ENCODE measurements at places on chromosomes 3 and 15. TPM values are rescaled to one million over a fixed set of nuclear protein-coding genes. Genes with fewer than 3 reads are reported as not detected.

Gene NPAP1
- not detected for total RNA-seq

Gene KBTBD13
- 0.02 TPM for total RNA-seq

Gene MESP2
- 0.62 TPM for total RNA-seq

Gene ALCAM
- 71.1 TPM for total RNA-seq

Gene SCG5
- total RNA-seq: 2.2 TPM

Gene MESD
- total RNA-seq: 39.7 TPM

Gene GOLGA6D
- total RNA-seq: not detected

Gene VPS8
- 9.6 TPM for total RNA-seq

Gene ADAMTS17
- 0.20 TPM for total RNA-seq

Gene RARRES1
- 11.0 TPM for total RNA-seq

Gene ANKRD63
- 0.20 TPM for total RNA-seq

Gene CHRD
- total RNA-seq: 0.12 TPM

Gene ROPN1
- not detected for total RNA-seq

Gene LRTM1
- total RNA-seq: not detected

Gene GAP43
- total RNA-seq: not detected

Gene THOC7
- total RNA-seq: 67.6 TPM

Gene SPTSSB
- not detected for total RNA-seq

Gene PTPRG
- total RNA-seq: 3.2 TPM

Gene SLC9A9
- total RNA-seq: 0.48 TPM

Gene SI
- not detected for total RNA-seq

Gene GOLGA6B
- 0.09 TPM for total RNA-seq

Gene POTEB
- not detected for total RNA-seq

Gene GOLGA8Q
- total RNA-seq: 0.08 TPM

Gene CCDC9B
- total RNA-seq: 18.3 TPM

Gene HIGD2B
- total RNA-seq: not detected

Gene PCOLCE2
- total RNA-seq: 40.9 TPM

Gene STAB1
- total RNA-seq: not detected

Gene SLC22A13
- not detected for total RNA-seq

Gene SERINC4
- 0.12 TPM for total RNA-seq

Gene SPINK8
- total RNA-seq: not detected

Gene PCSK6
- 11.9 TPM for total RNA-seq

Gene B3GNT5
- total RNA-seq: 21.0 TPM

Gene GHSR
- total RNA-seq: not detected

Gene CDHR4
- 0.30 TPM for total RNA-seq

Gene CEP152
- 4.9 TPM for total RNA-seq

Gene ATP13A5
- total RNA-seq: not detected

Gene ITIH4
- 0.84 TPM for total RNA-seq

Gene VEPH1
- total RNA-seq: 0.07 TPM

Gene TAGLN3
- not detected for total RNA-seq

Gene IGF2BP2
- total RNA-seq: 8.0 TPM

Gene DPH3
- total RNA-seq: 19.6 TPM

Gene GPR149
- not detected for total RNA-seq

Gene METTL6
- 30.8 TPM for total RNA-seq

Gene ENTPD3
- total RNA-seq: not detected

Gene PLSCR4
- total RNA-seq: 4.4 TPM

Gene LRIG1
- total RNA-seq: 5.2 TPM

Gene LDHAL6B
- total RNA-seq: not detected

Gene COX5A
- 559 TPM for total RNA-seq

Gene NLGN1
- total RNA-seq: not detected

Gene WDR93
- 0.20 TPM for total RNA-seq

Measured in A549 treated with DMSO at 1 μM for 4 hours (cell line).